T-helper 2 cell treated with Interferon-gamma antibody and Interleukin-4, amounts not matched to agents 5 μg/mL and 100 μg/mL, for 36 hours (primary cell): ENCODE measurements at places on chromosomes 2 and 18.
A peak's percentile ranks its signal among the peaks of the same experiment; 100 is the strongest.

GRCh38 chr18:10453261-10453805 is 1.1 kb upstream of the APCDD1 start:
- H3K36me3 ChIP-seq: no peaks in the 10 kb centered on the region
- H3K27ac ChIP-seq: no peak overlapping the region
- H3K27me3 ChIP-seq: peaks cover 77% of the 10 kb centered on the region

GRCh38 chr2:171540437-171540836 is 18.2 kb downstream of the CYBRD1 start:
- peaks cover 4% of the 10 kb centered on the region for H3K27me3 ChIP-seq
- H3K4me1 ChIP-seq: no peaks in the 10 kb centered on the region
- no peaks in the 10 kb centered on the region for H3K36me3 ChIP-seq
- no peak overlapping the region for H3K4me3 ChIP-seq

DNA sequence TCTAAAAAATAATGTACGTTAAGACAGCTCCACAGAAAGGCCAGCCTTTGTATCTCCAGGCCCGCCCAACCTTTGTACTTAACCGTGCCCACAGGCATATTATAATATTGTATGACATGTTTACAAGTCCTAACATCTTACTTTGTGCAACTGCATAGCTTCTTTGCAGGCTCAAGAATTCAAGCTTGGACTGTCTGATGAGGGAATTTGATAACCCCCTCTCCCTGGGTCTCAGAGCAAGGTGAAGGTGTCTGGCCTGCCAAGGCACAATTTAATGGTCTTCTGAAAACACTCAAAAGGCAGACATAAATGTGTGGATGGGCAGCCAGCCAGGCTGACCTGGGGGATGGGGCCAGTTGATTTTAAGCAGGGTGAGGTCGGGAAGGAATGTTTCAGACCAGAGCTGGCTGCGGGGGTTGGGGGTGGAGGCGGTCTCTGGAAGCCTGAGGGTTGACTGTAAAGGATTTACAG is 732.7 kb upstream of the FANCL start:
- H3K4me1 ChIP-seq: no peaks in the 10 kb centered on the region
- H3K27me3 ChIP-seq: no peaks in the 10 kb centered on the region
- H3K27ac ChIP-seq: no peak overlapping the region
- H3K36me3 ChIP-seq: no peaks in the 10 kb centered on the region
- no peak for DNase-seq
- H3K4me3 ChIP-seq: no peak overlapping the region

DNA sequence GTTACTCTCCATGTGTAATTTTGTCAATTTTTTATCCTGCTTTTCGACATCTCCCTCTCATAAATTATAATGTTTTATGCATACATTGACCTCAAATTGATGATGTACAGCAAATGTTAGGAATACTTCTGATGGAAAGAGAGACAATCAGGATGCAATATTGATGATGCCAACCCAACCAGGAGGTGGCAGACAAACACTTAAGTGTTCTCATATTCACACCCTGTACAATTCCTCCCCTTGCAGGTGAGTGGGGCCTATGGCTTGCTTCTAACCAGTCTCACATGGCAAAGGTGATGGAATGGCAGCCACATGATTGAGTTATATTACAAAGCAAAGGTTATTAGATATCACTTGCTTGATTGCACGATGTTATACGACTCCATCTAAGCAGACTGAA is 594.3 kb upstream of the REG3G start:
- no peaks in the 10 kb centered on the region for H3K36me3 ChIP-seq
- H3K27ac ChIP-seq: no peak overlapping the region
- no peak overlapping the region for H3K4me3 ChIP-seq
- no peaks in the 10 kb centered on the region for H3K27me3 ChIP-seq
- no peaks in the 10 kb centered on the region for H3K4me1 ChIP-seq

DNA sequence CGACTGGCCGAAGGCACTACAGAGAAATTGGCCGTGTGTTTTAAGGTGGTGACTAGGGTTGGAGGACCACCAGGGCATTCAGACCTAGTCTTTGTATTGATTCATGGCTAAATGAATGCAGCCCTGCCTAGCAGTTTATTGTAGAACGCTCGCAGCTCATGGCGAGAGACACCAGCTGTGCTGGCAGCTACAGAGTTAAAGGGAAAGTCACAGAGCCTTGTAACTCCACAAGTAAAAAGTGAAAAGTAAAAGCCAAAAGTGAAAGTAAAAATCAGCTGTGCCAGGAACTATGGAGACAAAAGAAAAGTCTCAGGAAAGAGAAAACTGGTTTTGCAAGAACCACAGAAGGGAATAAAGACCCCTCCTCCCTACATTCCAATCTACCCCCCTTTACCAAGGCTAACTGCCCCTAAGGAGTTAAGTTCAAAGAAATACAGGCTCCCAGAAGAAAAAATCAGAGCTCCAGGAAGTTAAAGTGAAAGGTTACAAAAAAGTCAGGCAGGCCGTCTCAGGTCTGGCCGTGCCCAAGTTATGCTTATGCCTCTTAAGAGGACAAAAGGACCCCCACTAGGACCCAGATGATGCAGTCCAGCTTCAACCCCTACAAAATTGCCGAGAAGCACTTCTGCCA is 46.4 kb upstream of the SELENOI start:
- H3K36me3 ChIP-seq: no peaks in the 10 kb centered on the region
- peaks cover 14% of the 10 kb centered on the region for H3K27me3 ChIP-seq
- no peak for DNase-seq
- H3K27ac ChIP-seq: no peak overlapping the region
- H3K4me3 ChIP-seq: no peak overlapping the region
- no peaks in the 10 kb centered on the region for H3K4me1 ChIP-seq

DNA sequence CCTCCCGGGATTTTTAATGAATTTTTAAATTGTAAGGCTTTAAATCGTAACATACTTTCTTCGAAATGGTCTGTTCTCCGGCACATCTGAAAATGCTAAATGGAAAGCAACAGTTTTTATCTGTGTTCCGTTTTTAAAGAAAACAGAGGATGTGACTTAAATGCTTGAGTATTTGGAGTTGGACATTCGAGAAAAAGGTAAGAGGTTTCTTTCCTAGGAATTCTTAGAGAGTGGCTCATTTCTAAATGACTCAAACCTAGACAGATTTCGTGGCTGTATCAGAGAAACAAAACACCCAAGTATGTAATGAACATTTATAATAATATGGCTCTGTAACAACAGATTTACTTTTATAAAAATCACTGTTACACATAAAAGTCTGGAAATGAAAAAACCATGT is 177.6 kb upstream of the CCDC68 start:
- no peaks in the 10 kb centered on the region for H3K27me3 ChIP-seq
- H3K36me3 ChIP-seq: no peaks in the 10 kb centered on the region
- no peaks in the 10 kb centered on the region for H3K4me1 ChIP-seq
- no peak overlapping the region for H3K4me3 ChIP-seq
- no peak for DNase-seq

- no peaks in the 10 kb centered on the region for H3K36me3 ChIP-seq
- DNase-seq: no peak
- H3K4me3 ChIP-seq: no peak overlapping the region
- H3K27me3 ChIP-seq: no peaks in the 10 kb centered on the region
- H3K4me1 ChIP-seq: no peaks in the 10 kb centered on the region
These were observed 72.2 kb upstream of the TMEM17 start for GRCh38 chr2:62577994-62578781.

GRCh38 chr2:201246280-201246679 is 14.1 kb upstream of the CASP8 start:
- H3K27ac ChIP-seq: peak overlapping the region; percentile 31
- H3K36me3 ChIP-seq: peaks cover 62% of the 10 kb centered on the region
- no peak overlapping the region for H3K4me3 ChIP-seq
- no peaks in the 10 kb centered on the region for H3K27me3 ChIP-seq

GRCh38 chr2:195498839-195499490 is 158.1 kb upstream of the SLC39A10 start:
- no peak overlapping the region for H3K27ac ChIP-seq
- DNase-seq: no peak
- no peaks in the 10 kb centered on the region for H3K27me3 ChIP-seq
- peaks cover 24% of the 10 kb centered on the region for H3K36me3 ChIP-seq
- H3K4me3 ChIP-seq: no peak overlapping the region

DNA sequence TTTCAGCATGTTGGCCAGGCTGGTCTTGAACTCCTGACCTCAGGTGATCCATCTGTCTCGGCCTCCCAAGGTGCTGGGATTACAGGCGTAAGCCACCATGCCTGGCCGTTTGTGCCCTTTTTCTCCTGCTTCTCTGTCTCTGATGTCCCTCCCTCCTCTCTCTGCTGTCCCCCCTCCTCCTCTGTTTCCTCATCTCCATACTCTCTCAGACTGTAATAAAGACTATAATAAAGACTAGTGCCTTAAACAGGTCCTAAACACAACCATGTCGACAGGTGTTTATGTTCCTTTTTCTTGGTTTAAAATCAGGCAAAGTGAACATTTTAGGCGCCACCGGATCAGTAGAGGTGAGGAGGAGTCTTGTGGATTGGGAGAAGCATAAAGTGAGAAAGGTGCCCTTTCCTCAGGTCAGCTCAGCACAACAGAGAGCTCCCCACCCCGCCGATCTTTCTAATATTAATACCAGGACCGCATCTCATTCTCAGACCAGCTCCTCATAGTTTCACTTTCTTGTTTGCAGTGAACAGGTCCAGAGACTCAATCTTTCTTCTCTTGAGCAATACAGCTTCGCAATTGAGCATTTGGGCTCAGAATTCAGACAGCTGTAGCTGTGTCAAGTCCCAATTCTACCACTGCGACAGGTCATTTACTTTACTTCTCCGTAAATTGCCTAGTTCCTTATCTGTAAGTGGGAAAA is 23.7 kb downstream of the TIMM21 start:
- H3K27ac ChIP-seq: no peak overlapping the region
- peaks cover 19% of the 10 kb centered on the region for H3K27me3 ChIP-seq
- no peak for DNase-seq
- peaks cover 6% of the 10 kb centered on the region for H3K4me1 ChIP-seq
- peak overlapping the region; percentile 52 for H3K4me3 ChIP-seq
- H3K36me3 ChIP-seq: no peaks in the 10 kb centered on the region

GRCh38 chr2:83176539-83176938 is 1282.5 kb downstream of the SUCLG1 start:
- H3K27ac ChIP-seq: no peak overlapping the region
- H3K4me3 ChIP-seq: no peak overlapping the region
- H3K27me3 ChIP-seq: no peaks in the 10 kb centered on the region
- H3K4me1 ChIP-seq: no peaks in the 10 kb centered on the region
- no peak for DNase-seq

GRCh38 chr2:111664275-111664850 is 219.6 kb downstream of the ANAPC1 start:
- no peaks in the 10 kb centered on the region for H3K36me3 ChIP-seq
- peaks cover 19% of the 10 kb centered on the region for H3K4me1 ChIP-seq
- no peak overlapping the region for H3K27ac ChIP-seq
- H3K27me3 ChIP-seq: peaks cover 40% of the 10 kb centered on the region
- H3K4me3 ChIP-seq: no peak overlapping the region

DNA sequence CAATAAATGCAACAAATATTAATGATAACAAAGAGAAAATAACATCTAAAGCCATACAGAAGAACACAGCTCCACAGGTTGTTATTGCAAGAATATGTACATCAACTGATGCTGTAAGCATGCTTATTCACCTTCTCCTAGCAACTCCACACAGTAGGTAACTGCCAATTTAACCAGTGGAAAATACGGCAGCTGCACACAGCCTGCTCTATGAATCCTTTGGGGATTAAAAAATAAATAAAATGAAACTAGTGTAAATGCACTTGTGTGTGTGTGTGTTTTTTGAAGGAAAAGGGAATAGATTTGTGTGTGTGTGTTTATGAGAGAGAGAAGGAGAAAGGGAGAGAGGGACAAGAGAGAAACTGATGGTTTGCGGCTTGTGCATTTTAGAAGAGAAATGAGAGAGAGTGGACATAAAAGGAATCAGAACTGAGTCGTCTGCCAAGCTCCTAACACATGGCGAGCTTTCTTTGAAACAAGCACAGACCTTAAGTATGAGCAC is 96.2 kb upstream of the PDE1A start:
- DNase-seq: no peak
- no peak overlapping the region for H3K27ac ChIP-seq
- no peaks in the 10 kb centered on the region for H3K4me1 ChIP-seq
- no peaks in the 10 kb centered on the region for H3K36me3 ChIP-seq
- no peak overlapping the region for H3K4me3 ChIP-seq
- H3K27me3 ChIP-seq: no peaks in the 10 kb centered on the region

- H3K27me3 ChIP-seq: peaks cover 45% of the 10 kb centered on the region
- H3K36me3 ChIP-seq: no peaks in the 10 kb centered on the region
- DNase-seq: no peak
- H3K4me3 ChIP-seq: no peak overlapping the region
These were observed 20.5 kb downstream of the NR4A2 start for GRCh38 chr2:156311976-156312375.

GRCh38 chr18:886076-886475 is 18.6 kb upstream of the ADCYAP1 start:
- no peak overlapping the region for H3K27ac ChIP-seq
- H3K4me3 ChIP-seq: no peak overlapping the region
- H3K27me3 ChIP-seq: no peaks in the 10 kb centered on the region
- no peaks in the 10 kb centered on the region for H3K36me3 ChIP-seq
- H3K4me1 ChIP-seq: no peaks in the 10 kb centered on the region

GRCh38 chr2:79223539-79223938 is 64.0 kb upstream of the REG3A start:
- no peaks in the 10 kb centered on the region for H3K4me1 ChIP-seq
- no peaks in the 10 kb centered on the region for H3K36me3 ChIP-seq
- H3K27me3 ChIP-seq: no peaks in the 10 kb centered on the region
- no peak for DNase-seq
- no peak overlapping the region for H3K4me3 ChIP-seq
- no peak overlapping the region for H3K27ac ChIP-seq

- no peaks in the 10 kb centered on the region for H3K36me3 ChIP-seq
- H3K4me3 ChIP-seq: no peak overlapping the region
- no peaks in the 10 kb centered on the region for H3K4me1 ChIP-seq
- no peak for DNase-seq
- no peak overlapping the region for H3K27ac ChIP-seq
These were observed 56.7 kb upstream of the FHL2 start for GRCh38 chr2:105455488-105456003.

GRCh38 chr2:205685314-205686055 is 3.2 kb downstream of the NRP2 start:
- H3K36me3 ChIP-seq: peaks cover 16% of the 10 kb centered on the region
- H3K4me1 ChIP-seq: peaks cover 36% of the 10 kb centered on the region
- H3K27me3 ChIP-seq: peaks cover 71% of the 10 kb centered on the region
- H3K4me3 ChIP-seq: peak overlapping the region; percentile 86
- peak; percentile 52 for DNase-seq

DNA sequence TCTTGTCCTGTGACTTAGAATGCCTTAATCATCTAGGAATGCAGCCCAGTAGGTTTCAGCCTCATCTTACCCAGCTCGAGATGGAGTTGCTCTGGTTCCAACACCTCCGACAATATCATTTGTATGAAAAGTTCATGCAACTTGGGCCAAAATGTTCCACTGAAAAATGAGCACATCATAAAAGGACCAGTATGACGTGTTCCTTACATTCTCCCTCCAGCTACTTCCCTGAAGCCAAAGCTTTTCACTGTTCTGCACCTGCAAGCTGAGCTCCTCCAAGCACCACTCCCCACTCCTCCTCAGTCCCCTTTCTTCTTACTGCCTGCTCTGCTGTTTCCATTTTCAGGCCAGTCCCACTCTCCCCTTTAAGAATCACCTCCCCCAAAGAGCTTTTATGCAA is 23.1 kb downstream of the TMEM182 start:
- H3K27me3 ChIP-seq: peaks cover 2% of the 10 kb centered on the region
- H3K36me3 ChIP-seq: no peaks in the 10 kb centered on the region
- no peak overlapping the region for H3K27ac ChIP-seq

- no peaks in the 10 kb centered on the region for H3K27me3 ChIP-seq
- no peak overlapping the region for H3K27ac ChIP-seq
- peaks cover 2% of the 10 kb centered on the region for H3K4me1 ChIP-seq
- H3K4me3 ChIP-seq: no peak overlapping the region
These were observed 96.6 kb downstream of the SOCS6 start for GRCh38 chr18:70385474-70385873.

- H3K4me1 ChIP-seq: peaks cover 13% of the 10 kb centered on the region
- H3K36me3 ChIP-seq: peaks cover 3% of the 10 kb centered on the region
- no peak overlapping the region for H3K27ac ChIP-seq
- no peak for DNase-seq
These were observed 2.8 kb upstream of the KCTD1 start for GRCh38 chr18:26550998-26551694.
